ENCODE measurements at places on chromosomes 13 and 19.

DNA sequence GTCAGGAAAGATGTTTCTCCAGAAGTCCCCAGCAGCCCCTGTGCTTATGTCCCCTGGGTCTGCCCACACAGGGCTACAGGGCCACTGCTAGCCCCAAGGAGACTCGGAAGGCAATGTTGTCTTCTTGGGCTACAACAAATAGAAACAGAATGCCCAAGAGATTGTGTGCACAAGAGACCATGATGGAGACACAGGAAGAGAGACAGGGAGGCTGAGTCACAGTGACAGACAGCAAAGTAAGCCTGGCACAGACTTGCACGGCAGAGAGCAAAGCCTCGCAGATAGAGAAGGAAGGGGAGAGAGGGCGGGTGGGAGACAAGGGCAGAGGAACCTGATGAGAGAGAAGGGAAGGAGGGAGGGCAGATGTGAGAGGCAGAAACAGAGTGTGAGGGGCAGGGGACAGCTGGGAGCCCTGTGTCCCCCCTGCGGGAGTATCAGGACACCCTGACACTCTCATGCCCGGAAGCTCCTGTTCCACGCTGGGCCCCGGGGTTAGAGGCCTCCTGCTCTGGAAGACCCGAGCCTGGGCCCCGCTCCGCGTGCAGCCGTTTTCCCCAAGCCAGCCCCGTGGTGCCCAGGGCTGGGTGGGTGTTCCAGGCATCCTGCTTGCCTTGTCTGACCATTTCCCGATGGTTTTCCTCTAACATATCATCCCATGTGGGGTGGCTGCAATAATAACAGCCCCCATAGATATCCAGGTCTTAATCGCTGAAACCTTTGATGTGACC lies 2.7 kb upstream of the PLA2G4C start:
- DNase-seq, result no peak

DNA sequence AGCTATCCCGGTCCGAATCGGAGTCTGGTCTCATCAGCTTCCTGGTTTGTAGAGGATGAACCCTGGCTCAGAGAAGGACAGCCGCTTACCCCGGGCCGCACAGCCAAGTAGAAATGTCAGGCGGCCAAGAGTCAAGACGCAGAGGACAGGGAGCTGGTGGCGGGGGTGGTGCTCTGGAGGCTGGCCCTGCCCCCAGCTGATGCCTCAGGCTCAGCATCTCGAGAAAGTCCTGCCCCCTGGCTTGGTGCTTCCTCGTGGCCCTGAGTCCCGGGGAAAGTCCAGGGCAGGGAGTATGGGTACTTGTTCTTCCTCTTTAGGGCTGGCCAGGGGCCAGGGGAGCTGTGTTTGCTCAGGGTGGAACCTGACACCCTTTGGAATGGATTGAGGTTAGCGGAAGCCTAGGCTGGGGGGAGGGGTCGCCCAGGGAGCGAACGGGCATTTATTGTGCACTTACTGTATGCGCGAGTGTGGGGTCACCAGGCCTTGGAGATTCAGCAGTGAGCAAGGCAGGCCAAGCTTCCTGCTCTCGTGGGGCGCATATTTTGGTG lies 2.2 kb downstream of the TJP3 start:
- no peak for DNase-seq

GRCh38 chr19:5903056-5903623 lies 450 bp downstream of the NDUFA11 start:
- DNase-seq, result no peak

GRCh38 chr19:14655726-14656125 lies 18.9 kb downstream of the ADGRE3 start:
- DNase-seq, result no peak

DNA sequence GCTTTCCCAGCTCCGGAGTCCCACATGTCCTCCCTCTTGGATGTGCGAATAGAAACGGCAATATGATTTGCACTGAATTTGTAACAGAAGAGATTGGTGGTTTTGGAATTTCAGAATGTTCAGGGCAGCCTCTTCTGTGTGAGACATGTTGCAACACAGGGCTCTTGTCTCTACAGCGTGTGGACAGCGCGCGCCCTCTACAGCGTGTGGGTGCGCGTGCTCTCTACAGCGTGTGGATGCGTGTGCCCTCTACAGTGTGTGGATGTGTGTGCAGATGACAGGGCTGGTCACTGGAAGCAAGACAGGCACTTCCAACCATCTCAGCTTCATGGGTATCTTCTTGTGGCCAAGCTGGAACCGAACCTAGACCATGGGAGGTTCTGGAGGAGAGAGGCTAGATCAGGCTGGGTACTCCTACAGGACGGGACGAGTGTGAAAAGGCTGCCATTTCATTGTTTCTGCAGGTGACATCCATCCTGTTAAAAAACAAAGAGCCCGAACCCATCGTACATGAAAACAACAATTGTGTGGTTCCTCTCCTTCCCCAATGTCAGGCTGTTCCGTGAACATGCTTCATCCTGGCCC lies 78.4 kb downstream of the TEX29 start:
- no peak for DNase-seq

- DNase-seq, result no peak
These were observed 213.7 kb downstream of the SLITRK5 start for GRCh38 chr13:87884884-87885283.

DNA sequence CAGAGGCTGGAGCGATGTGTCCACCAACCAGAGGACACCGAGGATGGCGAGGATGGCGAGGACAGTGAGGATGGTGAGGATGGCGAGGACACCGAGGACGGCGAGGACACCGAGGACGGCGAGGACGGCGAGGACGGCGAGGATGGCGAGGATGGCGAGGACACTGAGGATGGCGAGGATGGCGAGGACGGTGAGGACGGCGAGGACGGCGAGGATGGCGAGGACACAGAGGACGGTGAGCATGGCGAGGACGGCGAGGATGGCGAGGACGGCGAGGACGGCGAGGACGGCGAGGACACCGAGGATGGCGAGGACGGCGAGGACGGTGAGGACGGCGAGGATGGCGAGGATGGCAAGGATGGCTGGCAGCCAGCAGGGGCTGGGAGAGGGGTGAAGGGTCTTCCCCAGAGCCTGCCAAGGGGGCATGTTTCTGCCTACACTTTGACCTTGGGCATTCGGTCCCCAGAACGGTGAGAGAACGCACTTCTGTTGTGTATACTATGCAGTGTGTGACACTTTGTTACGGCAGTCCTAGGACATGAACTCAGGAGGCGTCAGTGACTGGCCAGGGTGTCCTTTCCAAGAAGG lies 44.4 kb upstream of the ATP11A start:
- DNase-seq, result no peak

- peak; percentile 73 for DNase-seq
These were observed 218.0 kb upstream of the SERP2 start for GRCh38 chr13:44155422-44156293.

DNA sequence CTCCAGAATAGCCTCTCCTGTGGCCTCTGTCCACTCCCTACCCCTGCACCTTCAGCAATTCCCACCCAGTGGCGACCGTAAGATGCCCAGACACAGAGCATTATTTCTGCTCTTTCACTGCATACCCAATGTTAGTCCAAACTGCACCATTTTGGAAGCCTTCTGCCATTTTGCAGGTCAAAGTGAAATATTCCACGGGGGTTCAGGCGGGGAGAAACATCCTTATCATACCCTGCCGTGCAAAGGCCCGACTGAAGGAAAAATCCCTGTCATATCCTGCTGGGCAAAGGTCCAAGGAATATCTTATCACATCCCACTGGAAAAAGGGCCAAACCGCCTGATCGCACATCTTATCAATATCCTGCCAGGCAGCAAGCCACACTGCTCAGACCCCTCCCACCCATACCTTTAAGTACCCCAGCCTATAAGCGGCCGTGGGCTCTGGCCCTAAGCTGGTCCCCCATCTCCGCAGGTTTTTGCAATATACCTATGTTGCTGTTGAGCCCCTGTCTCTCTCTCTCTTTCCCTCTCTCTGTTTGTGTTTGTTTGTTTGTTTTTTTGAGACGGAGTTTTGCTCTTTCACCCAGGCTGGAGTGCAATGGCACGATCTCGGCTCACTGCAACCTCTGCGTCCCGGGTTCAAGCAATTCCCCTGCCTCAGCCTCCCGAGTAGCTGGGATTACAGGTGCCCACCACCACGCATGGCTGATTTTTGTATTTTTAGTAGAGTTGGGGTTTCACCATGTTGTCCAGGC lies 18.2 kb downstream of the CLEC11A start:
- no peak for DNase-seq

DNA sequence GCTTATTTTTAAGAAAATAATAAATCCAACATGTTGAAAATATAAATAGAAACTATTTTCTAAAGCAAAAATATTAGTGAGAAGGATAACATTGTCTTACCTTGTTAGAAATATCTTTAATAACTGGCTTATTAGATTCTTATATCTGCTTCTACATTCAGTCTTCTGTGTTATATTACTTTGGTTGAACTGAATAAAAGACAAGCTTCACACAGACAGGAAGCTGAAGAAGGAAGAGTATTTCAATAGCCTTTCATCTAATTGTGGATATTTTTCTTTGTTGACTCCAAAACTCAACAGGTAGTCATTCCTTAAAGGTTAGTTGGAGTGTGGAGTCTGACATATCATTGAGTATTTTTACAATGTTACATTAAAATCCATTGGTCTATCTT lies 10.9 kb downstream of the SETDB2 start:
- DNase-seq, result no peak

GRCh38 chr13:29500386-29500785 lies 95.1 kb downstream of the SLC7A1 start:
- DNase-seq, result no peak

DNA sequence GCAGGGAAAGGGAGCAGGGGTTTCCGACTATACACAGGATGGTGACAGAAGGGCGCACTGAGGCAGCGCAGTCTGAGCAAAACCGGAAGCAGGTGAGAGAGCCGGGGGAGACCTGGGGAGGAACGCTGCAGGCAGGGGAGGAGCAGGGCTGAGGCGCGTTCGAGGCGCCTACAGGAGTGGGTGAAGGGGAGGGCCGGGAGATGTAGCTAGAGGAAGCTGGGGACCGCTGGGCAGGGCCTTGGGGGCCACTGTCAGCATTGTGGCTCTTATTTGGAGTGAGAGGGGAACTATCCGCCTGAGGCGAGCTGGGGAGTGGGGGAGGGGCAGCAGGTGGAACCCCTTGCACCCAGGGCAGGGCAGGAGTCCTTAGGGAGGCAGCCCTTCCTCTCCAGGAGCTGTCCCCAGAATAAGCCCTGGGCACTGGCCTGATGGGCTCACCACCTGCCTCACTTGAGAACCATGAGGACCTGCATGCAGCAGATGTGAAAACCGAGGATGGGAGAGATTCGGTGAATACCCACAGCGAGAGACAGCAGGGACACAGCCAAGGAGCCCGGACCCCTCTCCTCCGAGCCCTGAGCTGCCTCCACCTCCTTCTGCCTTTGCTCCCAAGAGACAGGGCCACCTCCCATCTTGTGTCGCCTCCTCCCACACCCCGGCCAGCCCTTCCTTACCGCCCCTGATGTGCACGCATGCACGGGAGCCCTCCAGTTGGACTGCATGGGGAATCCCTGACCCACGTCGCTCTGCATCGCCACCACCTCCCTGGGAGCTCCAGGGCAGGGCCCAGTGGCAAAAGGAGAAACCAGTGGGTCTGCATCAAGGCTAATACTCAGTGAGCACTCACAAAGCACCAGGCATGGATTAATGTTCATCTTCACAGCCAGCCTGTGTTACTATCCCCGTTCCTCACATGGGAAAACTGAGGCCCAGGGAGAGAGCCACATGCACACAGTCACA lies 10.3 kb downstream of the AKT2 start:
- no peak for DNase-seq

- no peak for DNase-seq
These were observed 123.6 kb downstream of the UQCRFS1 start for GRCh38 chr19:29089315-29089870.

- no peak for DNase-seq
These were observed 39.4 kb downstream of the RFX2 start for GRCh38 chr19:6070720-6071485.

DNA sequence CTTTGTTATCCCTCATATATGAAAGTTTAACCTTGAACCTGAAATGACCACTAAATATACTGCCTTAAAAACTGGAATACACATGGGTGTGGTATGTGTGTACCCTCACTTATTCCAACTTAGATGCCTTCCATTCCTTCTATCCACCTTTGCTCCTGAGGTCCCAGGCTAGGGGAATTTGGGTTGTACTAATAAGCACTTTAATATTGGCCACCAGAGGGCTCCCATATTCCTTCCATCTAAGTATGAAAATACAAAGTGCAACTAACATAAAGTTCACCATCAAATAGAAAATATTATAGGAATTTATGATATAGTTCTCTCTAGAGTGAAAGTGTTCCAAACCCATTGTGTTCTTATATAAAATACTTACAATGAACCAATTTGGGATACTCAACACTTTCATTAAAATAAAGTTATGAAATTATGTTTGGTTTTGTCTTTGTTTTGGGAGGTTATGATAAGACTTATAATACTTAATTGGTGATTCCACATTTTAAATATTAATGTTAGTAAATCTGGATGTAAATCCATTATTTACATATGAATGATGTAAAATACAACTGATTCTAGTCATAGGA lies 62.3 kb downstream of the ITGBL1 start:
- no peak for DNase-seq

DNA sequence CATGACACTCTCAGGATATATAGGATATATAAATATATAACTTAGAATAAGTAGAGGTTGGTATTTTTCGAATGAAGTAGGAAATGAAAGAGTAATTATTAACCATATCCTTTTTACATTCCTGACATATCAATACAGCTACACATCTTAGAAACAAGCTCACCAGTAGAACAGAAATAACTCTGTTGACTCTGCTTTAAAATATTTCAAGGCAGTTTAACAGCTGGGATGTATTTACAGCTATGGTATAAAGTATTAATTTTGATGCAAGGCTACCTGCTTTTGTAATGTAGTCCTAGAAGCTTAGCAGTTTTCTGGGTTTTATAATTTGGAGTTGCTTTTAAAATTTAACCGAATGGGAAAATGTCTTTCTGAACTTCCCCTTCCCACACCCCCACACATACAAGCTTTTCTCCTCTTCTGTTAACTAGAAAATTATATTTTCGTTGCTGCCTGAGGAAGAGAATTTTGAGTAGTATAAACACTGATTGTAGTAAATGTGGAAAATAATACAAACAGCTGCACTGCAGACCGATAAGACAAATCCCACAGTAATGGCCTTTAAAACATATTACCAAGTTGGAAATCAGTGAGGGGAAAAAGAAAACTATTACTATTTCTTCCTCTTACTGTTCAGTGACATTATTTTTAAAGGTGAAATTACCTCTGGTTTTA lies 147.7 kb downstream of the GGACT start:
- no peak for DNase-seq

- DNase-seq, result no peak
These were observed 9.4 kb downstream of the AP1M1 start for GRCh38 chr19:16207063-16207462.

DNA sequence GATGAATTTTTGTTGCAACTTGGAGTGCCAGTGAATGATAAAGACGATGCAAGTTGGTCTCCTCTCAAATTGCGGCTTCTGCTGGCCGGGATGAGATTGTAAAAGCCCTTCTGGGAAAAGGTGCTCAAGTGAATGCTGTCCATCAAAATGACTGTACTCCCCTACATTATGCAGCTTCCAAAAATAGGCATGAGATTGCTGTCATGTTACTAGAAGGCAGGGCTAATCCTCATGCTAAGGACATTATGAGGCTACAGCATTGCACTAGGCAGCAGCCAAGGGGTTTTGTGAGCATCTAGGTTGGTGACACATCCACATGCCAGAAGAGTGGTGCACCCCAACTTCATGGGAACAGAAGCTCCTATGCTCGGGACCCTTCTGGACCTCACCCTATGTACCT lies 22.2 kb upstream of the KLF5 start:
- no peak for DNase-seq

- peak; percentile 98 for DNase-seq
These were observed at the start of the genes BORCS8 and RFXANK for GRCh38 chr19:19192078-19192882. Gene BORCS8 (minus strand): TSS chr19:19192152. CDS start chr19:19192117, 35 bp downstream. Gene RFXANK (plus strand): TSS chr19:19192258. CDS start chr19:19193947, 1,689 bp downstream.

- no peak for DNase-seq
These were observed 13.6 kb downstream of the HAS1 start for GRCh38 chr19:51710163-51710562.

Data from cerebellar nuclear complex (tissue), 1 donor.